ENCODE measurements at places on chromosomes 2 and 18.
A peak's percentile ranks its signal among the peaks of the same experiment; 100 is the strongest.

- DNase-seq = no peak
Measured at GRCh38 chr2:152352616-152353015, 17.6 kb downstream of the FMNL2 start.

DNA sequence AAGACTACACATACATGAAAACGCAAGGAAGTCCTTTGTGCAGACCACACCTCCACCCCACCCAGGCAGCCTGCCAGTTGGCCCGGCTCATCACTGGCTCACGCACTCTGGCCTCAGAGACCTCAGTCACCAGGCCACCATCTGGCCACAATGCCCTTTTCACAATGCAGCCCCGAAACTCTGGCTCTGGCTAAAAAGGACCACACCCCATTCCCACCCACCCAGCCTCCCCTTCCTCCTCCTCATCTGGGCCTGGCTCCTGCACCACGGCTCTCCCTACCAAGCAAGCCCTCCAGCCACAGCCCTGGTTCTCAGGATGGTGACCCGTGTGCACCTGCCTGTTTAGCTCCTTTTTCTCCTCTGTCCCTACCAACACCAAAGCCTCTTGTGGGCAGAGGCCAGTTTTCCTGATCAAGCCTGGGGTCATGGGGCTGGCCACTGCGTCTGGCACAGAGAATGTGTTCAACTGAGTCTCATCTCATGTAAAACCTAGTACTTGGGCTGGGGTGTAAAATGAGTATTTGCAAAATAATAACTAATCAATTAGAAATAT lies 7.4 kb downstream of the HDAC4 start:
- DNase-seq = peak; percentile 51

DNA sequence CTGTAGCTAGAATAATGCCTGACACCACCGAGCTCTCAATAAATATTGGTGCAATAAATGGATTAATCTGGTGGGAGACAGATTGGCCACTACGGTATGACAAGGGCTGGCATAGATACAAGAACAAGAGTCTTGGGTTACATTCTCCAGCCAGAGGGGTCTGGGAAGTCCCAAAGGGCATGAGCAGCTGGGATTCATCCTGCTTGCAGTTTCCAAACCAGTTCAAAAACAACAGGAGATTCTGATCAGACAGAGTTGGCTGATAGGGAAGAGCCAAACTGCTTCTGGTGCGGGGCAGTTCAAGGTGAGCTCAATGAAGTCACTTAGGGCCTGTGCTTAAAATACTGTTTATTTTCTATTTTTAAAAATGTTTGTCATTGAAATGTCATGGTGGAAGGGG lies 266.9 kb downstream of the TNS1 start:
- no peak for DNase-seq

DNA sequence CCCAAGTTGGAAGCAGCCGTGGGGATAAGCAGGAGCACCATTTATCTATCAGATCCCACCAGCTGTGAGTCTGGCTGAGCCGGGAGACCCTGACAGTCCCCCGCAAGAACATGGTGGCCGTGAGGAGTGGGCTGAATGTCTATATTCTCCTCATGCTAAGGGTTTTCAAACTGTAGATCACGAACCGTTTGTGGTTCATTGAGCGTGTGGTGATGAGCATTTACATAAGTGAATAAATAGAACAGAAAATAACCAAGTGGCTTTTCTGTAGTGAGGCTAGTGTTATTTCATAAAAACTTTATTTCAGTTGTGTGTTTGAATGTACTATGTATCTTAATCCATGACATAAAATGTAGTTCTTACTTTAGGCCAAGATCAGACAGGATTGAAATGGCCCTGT lies 190.2 kb upstream of the APCDD1 start:
- no peak for DNase-seq

DNA sequence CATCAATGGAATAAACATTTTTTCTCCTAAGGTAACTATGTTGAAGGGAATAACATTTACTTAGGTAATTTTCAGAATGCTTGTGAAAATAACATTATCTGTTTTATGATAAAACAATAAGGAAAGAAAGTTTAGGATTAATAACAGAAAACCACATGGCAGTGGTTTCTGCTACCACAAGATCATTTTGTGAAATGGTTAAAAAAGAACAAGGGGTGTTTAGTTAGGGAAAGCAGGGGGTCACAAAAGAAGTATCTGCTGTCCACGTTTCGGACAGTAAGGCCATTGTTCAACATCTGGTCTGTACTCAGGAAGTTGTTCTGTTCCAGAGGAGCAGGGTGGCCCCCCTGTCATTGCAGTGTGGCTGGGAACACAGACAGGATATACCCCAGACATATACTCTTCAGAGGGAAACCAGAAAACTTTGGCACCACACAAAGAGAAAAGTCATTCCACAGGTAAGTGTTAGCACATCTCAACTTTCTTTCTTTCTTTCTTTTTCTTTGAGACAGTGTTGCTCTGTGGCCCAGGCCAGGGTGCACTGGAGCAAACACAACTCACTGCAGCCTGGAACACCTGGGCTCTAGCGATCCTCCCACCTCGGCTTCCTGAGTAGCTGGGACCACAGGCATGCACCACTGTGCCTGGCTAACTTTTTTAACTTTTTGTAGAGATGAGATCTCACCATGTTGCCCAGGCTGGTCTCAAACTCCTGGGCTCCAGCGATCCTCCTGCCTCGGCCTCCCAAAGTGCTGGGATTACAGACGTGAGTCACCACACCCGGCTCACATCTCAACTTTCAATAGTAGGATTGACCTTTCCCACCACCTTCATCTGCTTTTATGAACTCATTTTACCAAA lies 14.8 kb upstream of the ARL5A start:
- DNase-seq = no peak

DNA sequence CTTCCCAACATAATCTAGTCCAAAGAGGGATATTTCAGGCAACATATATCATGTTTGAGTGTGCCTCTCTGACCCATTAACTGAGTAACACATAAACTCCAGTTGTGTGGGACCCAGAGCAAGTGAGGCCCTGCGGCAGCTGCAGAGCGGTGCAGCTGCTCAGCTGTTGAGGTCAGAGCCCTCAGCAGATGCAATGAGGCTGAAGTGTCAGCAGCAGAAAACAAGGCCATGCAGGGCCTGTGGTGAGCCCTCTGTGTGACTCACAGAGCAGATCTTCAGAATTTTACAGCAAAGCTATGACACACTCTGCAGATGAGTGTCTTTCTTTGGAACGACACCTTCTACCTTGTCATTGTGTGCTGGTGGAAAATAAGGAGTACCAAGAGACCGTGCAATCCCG lies 168.5 kb downstream of the CBLN2 start:
- no peak for DNase-seq

DNA sequence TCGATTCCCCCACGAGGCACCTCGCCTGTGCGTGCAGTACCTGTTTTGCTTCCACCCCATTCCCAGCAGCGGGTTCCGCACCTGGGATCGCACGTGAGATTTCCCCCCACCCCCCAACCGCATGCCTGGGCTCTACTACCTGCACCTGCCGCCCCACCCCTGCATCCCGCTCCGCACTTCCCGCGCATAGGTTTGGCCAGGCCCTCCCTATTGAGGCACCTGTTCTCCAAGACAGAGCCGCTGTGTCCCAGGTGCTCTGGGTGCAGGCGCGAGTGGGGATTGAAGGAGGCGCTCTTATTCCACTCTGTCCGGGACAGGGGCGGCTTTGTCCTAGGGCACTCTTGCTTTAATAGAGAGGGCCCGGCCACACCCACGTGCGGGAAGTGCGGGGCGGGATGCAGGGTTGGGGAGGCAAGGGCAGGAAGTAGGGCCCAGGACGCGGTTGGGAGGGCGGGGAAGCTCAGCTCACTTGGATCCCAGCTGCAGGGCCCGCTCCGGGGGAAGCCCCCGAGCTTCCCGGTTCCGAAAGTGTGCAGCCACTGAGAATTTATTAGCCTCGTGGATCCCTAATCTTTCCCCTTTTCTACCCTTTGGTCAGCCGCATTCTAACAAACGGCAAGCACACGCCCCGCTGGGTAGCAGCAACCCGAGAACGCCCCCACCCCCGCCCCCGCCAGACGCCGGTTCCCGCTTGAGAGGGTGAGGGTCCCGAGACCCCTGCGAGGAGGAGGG lies 670 bp upstream of the MOCOS start:
- no peak for DNase-seq

GRCh38 chr2:42569883-42570282 lies 1.5 kb downstream of the MTA3 start:
- no peak for DNase-seq

DNA sequence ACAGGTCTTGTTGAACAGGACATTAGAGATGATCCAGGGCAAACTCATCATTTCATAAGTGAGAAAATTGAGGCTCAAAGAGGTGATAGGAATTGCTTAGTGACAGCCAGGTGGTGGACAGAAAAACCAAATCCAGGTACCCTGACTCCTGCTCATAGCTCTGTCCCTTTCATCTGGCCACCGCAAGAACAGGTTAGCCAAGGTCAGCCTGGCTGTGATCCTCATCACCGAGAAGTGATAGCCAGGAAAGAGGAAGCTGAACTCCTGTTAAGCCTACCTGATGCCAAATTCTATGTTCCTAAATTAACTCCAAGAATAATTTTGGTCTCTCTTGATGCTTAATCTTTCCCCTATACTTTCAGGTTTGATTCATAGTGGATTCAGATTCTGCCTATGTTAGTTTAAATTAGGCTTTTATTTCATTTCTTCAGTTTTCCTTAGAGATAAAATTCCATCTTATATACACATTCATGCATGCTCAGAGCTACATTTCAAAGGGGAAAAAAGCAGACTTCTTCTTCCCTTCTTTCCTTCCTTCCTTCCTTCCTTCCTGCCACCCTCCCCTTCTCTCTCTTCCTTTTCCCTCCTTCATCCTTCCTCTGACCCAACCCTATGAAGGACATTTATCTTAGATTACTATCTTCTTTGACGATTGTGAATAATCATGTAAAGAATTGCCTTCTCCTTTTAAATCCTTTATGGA lies 17.3 kb upstream of the CRIM1 start:
- no peak for DNase-seq

DNA sequence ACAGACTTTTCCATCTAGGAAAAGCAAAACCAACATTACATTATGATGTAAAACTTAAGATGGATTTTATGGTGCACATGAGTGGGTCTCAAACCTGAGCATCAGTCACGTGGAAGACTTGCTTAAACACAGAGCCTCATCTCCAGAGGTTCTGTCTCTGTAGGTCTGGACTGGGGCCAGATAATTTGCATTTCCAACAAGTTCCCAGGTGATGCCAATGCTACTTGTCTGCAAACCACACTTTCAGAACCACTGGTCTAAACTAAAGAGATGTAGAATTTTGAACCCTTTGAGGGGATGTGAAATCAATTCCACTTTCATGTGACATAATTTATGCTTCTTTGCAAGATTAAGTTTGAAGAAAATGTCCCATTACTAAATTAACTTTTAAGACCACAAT lies 522.8 kb downstream of the MBD2 start:
- DNase-seq = no peak

GRCh38 chr2:71592181-71592711 lies 138.9 kb downstream of the DYSF start:
- no peak for DNase-seq

DNA sequence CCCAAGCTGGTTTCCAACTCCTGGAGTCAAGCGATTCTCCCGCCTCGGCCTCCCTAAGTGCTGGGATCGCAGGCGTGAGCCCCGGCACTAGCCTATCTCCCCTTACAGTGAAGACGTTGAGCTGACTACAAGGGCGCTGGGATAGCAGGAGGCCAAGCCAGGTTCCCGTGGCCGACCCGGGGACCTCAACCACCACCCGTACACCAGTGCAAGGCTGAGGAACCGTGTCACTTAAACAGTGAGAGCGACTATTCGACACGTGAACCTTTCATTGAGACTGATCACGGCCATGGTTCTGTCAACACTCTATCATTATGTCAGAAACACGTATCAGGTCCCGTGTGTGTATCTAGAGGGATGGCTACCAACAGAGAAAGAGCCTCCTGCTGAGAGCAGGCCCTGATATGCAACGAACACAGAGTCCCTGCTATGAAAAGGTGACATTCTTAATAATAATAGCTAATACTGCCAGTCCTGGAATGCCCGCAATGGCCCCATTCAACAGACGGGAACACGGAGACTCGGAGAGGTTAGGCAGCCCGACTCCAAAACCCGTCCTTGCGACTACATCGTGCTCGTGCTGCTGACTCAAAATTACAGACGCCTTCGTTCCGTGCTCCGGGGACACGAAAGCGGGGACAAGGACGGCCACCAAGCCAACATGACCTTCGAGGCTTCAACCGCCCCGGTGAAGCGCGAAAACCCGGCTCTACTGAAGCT lies 833 bp downstream of the AFG3L2 start:
- DNase-seq = no peak

GRCh38 chr2:40457837-40458236 lies 5.9 kb upstream of the SLC8A1 start:
- DNase-seq = no peak

DNA sequence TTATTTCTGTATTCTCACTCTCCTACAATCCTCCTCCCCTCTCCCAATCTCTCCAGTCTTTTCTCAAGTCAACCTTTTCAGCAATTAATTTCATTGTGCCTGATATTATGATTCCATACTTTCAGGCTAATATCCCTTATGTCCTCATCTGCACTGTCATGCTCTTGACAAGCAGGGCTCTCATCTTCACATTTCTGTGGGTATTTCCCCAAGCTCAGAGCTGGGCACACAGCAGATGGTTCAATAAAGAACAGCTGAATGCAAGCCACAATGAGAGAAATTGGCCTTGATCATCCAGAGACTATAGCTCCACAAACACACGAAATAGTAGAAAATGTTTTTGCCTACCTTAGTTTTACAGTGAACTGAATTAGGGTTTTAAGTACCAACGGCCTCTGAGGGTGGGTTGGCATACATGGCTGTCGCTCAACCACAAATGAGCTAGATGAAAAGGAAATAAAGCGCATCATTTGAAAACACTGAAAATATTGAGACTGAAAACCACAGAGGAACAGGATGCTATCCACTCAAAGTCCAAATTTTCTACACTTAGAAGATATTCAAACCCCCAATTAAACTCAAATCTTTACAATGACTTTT lies 47.5 kb upstream of the STAT1 start:
- no peak for DNase-seq

- DNase-seq = no peak
Measured at GRCh38 chr18:37397814-37398213, 167.8 kb downstream of the CELF4 start.

GRCh38 chr2:48175254-48175653 lies 269.0 kb upstream of the FBXO11 start:
- no peak for DNase-seq

- DNase-seq = no peak
Measured at GRCh38 chr2:43045866-43046265, 180.5 kb downstream of the ZFP36L2 start.

GRCh38 chr2:192971981-192972380 lies 777.2 kb upstream of the TMEFF2 start:
- no peak for DNase-seq

DNA sequence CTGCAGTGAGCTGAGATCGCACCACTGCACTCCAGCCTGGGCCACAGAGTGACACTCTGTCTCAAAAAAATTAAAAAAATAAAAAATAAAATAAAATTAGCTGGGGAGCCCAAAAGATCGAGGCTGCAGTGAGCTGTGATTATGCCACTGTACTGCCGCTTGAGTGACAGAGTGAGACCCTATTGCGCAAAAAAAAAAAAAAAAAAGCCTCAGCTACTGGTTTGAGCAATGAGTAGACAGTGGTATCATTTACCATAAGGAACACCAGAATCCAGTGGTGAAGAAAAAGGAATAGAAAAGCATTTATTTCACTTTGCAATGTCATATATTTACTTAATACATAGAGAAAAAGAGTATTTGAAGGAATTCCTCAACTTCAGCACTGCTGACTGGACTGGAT lies 3.0 kb downstream of the SAP130 start:
- no peak for DNase-seq

Measured in breast epithelium (tissue), 4 donors.